ENCODE measurements at places on chromosomes 2 and 18. TPM values are rescaled to one million over a fixed set of nuclear protein-coding genes. Genes with fewer than 3 reads are reported as not detected.
A peak's percentile ranks its signal among the peaks of the same experiment; 100 is the strongest.

The CCDC102B gene
- 0.93 TPM for total RNA-seq

The GYPC gene
- 82.0 TPM for total RNA-seq

The TBC1D8 gene
- total RNA-seq = 147 TPM

The MATN3 gene
- total RNA-seq = 0.26 TPM

The M1AP gene
- total RNA-seq = not detected

The SATB2 gene
- 2.0 TPM for total RNA-seq

The B4GALT6 gene
- 0.85 TPM for total RNA-seq

The TSN gene
- 39.9 TPM for total RNA-seq

- no peaks in the 10 kb centered on the region for H3K27me3 ChIP-seq
Measured at GRCh38 chr2:191661097-191661924, 16.6 kb upstream of the NABP1 start.

DNA sequence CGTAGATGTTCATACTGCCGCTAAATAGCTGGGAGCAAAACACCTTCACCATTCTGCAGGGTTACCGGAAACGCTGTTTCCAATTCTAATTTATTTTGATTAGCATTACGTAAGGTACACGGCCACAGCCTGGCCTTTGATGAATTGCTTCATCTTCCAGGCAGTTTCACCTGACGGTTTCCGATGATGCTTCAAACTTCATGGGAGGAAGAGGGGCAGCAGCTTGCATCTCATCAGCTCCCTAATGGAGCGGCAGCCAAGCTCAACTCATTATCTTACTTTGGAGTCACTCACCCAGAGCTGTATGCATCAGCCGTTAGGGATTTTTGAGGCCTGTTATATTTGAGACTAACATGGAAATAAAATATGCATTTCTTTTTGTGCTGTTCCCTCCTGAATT is 54.8 kb downstream of the TMEM18 start:
- H3K27me3 ChIP-seq = no peaks in the 10 kb centered on the region
- H3K27ac ChIP-seq = no peak overlapping the region
- H3K4me3 ChIP-seq = no peak overlapping the region
- no peaks in the 10 kb centered on the region for H3K36me3 ChIP-seq
- H3K4me1 ChIP-seq = no peaks in the 10 kb centered on the region

DNA sequence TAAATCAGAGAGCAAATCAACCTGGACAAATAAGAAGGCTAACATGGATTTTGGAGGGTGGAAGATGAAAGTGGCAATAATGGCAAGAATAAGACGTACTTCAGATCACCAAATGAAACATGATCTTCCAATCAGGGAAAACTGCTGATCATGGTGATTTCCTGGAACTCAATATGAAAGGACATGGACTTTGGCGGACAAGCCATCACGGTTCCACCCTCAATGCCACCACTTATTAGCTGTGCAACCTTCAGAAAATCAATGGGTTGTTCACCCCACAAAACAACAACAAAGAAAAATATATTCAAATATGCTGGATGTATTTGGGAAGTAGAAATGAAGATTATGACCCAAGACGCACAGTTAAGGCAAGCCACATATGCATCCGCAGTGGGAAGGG is 81.7 kb downstream of the PPP1R1C start:
- no peaks in the 10 kb centered on the region for H3K27me3 ChIP-seq
- no peak overlapping the region for H3K4me3 ChIP-seq
- no peak overlapping the region for H3K27ac ChIP-seq
- H3K4me1 ChIP-seq = peaks cover 5% of the 10 kb centered on the region

- H3K4me3 ChIP-seq = peak overlapping the region; percentile 51
- no peak overlapping the region for H3K27ac ChIP-seq
- H3K4me1 ChIP-seq = no peaks in the 10 kb centered on the region
- H3K27me3 ChIP-seq = no peaks in the 10 kb centered on the region
- DNase-seq = no peak
Measured at GRCh38 chr2:43675646-43676321, 445 bp downstream of the C1GALT1C1L start.

GRCh38 chr18:54806526-54806925 is 21.8 kb upstream of the RAB27B start:
- DNase-seq = no peak
- no peak overlapping the region for H3K27ac ChIP-seq
- H3K36me3 ChIP-seq = no peaks in the 10 kb centered on the region
- no peaks in the 10 kb centered on the region for H3K27me3 ChIP-seq
- H3K4me3 ChIP-seq = no peak overlapping the region
- no peaks in the 10 kb centered on the region for H3K4me1 ChIP-seq

- DNase-seq = no peak
- no peaks in the 10 kb centered on the region for H3K4me1 ChIP-seq
- H3K27me3 ChIP-seq = no peaks in the 10 kb centered on the region
Measured at GRCh38 chr2:208643145-208643544, 236.6 kb downstream of the PTH2R start.

GRCh38 chr2:241459520-241459919 is 48.9 kb downstream of the STK25 start:
- no peak overlapping the region for H3K4me3 ChIP-seq
- H3K27me3 ChIP-seq = no peaks in the 10 kb centered on the region
- no peak for DNase-seq
- no peaks in the 10 kb centered on the region for H3K4me1 ChIP-seq
- H3K27ac ChIP-seq = no peak overlapping the region

GRCh38 chr18:65753520-65753919 is 2.7 kb downstream of the CDH7 start:
- no peak overlapping the region for H3K4me3 ChIP-seq
- peaks cover 13% of the 10 kb centered on the region for H3K27me3 ChIP-seq
- H3K4me1 ChIP-seq = no peaks in the 10 kb centered on the region
- no peak for DNase-seq

DNA sequence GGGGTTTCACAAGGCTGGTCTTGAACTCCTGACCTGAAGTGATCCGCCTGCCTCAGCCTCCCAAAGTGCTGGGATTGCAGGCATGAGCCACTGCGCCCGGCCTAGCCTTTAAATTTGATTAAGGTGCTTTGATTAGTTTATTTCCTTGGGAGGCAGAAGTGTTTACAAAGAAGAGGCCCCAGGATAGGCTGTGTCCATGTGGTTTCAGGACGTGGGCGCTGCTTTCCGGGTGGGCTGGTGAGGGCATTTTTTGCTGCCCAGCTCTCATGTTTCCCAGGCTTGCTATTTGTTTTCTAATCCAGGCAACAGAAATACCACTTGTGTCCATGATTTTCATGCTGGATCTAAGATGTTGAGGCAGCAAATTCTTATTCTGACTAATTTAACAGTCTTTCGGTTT is 124.2 kb downstream of the SH3RF3 start:
- DNase-seq = no peak
- H3K36me3 ChIP-seq = no peaks in the 10 kb centered on the region
- H3K27me3 ChIP-seq = no peaks in the 10 kb centered on the region
- H3K4me1 ChIP-seq = peaks cover 17% of the 10 kb centered on the region

GRCh38 chr2:161919873-161920272 is 154.1 kb downstream of the DPP4 start:
- no peaks in the 10 kb centered on the region for H3K4me1 ChIP-seq
- no peak for DNase-seq
- H3K4me3 ChIP-seq = no peak overlapping the region
- H3K27ac ChIP-seq = no peak overlapping the region

DNA sequence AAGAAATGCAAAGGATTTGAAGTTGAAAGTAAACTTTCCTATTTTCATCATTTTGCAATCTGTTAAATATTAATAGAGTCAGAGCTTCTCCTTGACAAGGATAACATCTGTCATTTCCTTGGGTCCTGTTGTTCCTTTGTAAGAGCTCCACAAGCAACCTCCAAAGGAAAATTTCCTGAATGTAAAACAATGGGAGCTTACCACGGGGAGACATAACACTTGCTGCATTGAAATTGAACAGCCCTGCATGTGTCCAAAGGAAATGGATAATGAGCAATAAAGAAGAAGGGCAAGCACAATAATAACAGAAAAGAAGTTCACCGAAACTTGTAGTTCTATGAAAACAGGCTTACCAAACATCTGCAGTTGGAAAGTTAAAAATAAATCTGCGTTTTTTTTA is 42.0 kb upstream of the SCG2 start:
- H3K27ac ChIP-seq = no peak overlapping the region
- no peaks in the 10 kb centered on the region for H3K4me1 ChIP-seq
- no peaks in the 10 kb centered on the region for H3K36me3 ChIP-seq

- no peaks in the 10 kb centered on the region for H3K27me3 ChIP-seq
- peaks cover 54% of the 10 kb centered on the region for H3K4me1 ChIP-seq
Measured at GRCh38 chr2:28755421-28755820, 3.8 kb downstream of the PPP1CB start.

GRCh38 chr2:49770919-49771318 is 616.6 kb upstream of the FSHR start:
- no peaks in the 10 kb centered on the region for H3K36me3 ChIP-seq
- no peak overlapping the region for H3K4me3 ChIP-seq
- no peaks in the 10 kb centered on the region for H3K4me1 ChIP-seq
- H3K27me3 ChIP-seq = no peaks in the 10 kb centered on the region
- DNase-seq = no peak

DNA sequence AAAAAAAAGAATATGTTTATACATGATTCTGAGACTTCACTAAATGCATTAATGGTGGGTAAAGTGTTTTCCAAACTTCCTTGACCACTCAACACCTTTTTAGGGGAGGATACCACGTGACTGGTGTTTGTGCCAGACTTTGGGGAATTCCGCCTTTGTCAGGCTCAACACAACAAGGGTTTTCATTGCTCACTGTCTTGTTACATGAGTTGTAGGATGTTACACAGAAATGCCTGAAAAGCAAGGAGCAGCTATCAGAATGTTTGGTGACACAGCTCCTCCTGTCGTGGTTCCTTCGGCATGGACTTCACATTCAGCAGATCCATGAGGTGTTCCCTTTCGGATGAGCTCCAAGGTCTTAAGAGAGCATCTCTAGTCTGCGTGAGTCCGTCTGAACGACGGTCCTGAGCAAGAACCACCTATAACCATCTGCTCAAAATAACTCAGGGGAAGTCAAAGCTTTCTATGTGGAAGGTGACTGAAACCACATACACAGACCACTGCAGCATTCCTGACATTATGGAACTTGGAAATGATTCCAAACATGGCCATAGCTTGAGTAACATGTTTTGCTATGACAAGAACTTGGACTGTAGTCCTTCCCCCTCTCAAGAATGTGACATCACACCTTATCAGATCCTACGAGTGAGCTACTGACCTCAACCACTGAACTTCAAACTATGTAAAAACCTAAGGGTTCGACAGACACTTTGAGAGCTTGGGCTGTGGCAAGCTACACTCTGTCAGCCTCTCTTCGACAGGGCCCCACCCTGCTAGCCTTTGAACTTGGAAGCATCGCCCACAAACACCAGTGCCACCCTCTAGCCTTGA is 57.5 kb downstream of the MCFD2 start:
- no peak for DNase-seq
- no peaks in the 10 kb centered on the region for H3K36me3 ChIP-seq
- H3K4me3 ChIP-seq = no peak overlapping the region
- H3K4me1 ChIP-seq = peaks cover 9% of the 10 kb centered on the region
- H3K27ac ChIP-seq = no peak overlapping the region
- H3K27me3 ChIP-seq = no peaks in the 10 kb centered on the region

Measured in gastrocnemius medialis (tissue), 4 donors.